Articular chondrocyte of knee joint (primary cell): ENCODE measurements at places on chromosomes 5 and 9. TPM values are rescaled to one million over a fixed set of nuclear protein-coding genes. Genes with fewer than 3 reads are reported as not detected.

The SHISAL2B gene
- total RNA-seq, result not detected in 2 replicates

The ATP6V0E1 gene
- 175 and 246 TPM in 2 replicates for total RNA-seq

The NR5A1 gene
- not detected in 2 replicates for total RNA-seq

The PTPN3 gene
- total RNA-seq, result 9.5 and 10.1 TPM in 2 replicates

The C5orf52 gene
- total RNA-seq, result not detected in 2 replicates

The EXOC3 gene
- 37.1 and 37.9 TPM in 2 replicates for total RNA-seq

The C5orf58 gene
- not detected in 2 replicates for total RNA-seq

The C5 gene
- total RNA-seq, result 10.2 and 12.0 TPM in 2 replicates

The RNF183 gene
- not detected in 2 replicates for total RNA-seq
